Stimulated activated CD4-positive, alpha-beta T cell treated with anti-CD3 and anti-CD28 coated beads, TNF-alpha, amount 100 ng/mL, for 48 hours (primary cell): ENCODE measurements at places on chromosomes 1 and 21.

DNA sequence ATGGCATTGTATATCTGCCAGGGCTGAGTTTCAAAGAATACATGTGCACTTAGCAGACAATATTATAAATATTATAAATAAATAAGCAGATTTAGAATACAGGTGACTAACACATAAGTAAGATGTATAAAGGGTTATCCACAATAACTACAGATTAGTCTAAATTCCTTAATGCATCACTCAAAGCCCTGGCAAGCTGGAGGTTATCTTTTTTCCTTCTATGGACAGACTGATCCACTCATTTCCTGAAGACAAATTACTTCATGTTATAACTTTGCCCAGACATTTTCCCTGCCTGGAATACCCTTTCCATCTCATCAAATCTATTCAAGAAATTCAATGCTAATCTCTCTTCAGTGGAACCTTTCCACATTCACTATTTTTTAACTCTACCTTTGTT is 38.8 kb downstream of the LUZP1 start:
- no peak for DNase-seq

GRCh38 chr1:235883261-235883927 is 16.7 kb upstream of the LYST start:
- DNase-seq: no peak

GRCh38 chr1:176330782-176331181 is 123.7 kb upstream of the COP1 start:
- DNase-seq: no peak

DNA sequence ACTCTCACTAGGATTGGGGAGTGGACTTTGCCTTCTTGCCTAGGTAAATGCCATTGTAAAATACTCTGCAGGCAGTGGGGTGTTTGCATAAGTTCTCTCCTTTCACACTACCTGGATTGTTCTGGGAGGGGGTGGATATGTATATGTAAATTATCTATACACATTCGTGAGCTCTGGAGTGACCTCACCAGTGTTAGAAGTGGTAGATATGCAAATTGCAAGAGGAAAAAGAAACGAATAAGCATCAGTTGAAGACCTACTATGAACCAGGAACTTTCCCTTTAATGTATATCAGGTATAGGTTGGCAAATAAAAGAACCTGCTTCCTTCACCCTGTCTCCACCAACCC is 1.5 kb upstream of the ARHGEF11 start:
- DNase-seq: no peak

GRCh38 chr1:222392556-222392955 is 155.3 kb downstream of the HHIPL2 start:
- no peak for DNase-seq

DNA sequence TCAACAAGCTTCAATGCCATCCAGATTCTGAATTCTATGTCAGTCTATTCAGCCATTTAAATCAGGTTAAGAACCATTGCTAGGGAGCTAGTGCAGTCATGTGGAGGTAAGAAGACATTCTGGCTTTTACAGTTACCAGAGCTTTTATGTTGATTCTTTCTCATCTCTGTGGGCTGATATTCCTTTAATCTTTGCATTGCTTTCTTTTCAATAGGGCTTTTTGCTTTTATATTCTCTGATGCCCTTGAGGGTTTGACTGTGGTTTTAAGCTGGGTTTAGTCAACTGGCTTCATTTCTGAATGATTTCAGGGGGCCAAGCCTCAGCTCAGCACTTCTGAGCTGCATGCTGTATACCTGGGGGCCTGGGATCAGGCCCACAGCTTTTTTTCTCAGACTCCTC is 51.0 kb upstream of the GORAB start:
- no peak for DNase-seq

DNA sequence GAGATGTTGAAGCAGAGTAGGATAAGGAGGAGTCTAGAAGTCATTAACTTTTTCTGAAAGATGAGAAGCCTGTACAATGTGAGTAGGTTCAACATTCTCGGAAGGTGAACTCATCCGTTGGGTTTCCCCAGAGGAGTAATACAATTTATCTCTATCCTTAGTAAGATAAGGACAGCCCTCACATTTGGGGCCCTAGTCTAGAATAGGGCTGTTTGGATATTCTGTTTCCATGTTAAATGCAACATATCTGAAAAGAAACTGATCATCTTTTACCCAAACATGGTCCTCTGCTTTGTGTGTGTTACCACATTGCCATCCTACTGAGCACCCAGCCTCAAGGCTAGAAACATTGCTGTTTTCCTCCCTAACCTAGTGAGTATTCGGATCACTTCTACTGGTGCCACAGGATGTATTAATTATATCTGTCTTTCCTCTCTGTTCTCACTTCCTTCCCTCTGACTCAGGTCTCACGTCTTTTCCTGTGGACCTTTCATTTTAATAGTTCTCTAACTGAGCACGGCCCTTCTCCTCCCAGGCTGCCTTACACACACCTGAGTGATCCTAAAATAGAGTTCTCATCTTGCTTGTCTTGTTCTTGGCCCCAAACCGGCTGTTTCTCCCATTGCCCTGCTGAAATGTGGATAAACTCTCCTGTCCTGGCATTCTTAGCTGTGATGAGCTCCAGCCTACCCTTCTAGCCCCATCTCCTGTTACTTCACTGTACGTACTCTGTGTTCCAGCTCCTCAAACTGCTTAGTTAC is 91.7 kb downstream of the CDC14A start:
- DNase-seq: no peak

GRCh38 chr1:114015075-114015474 is 35.8 kb downstream of the OLFML3 start:
- DNase-seq: no peak

DNA sequence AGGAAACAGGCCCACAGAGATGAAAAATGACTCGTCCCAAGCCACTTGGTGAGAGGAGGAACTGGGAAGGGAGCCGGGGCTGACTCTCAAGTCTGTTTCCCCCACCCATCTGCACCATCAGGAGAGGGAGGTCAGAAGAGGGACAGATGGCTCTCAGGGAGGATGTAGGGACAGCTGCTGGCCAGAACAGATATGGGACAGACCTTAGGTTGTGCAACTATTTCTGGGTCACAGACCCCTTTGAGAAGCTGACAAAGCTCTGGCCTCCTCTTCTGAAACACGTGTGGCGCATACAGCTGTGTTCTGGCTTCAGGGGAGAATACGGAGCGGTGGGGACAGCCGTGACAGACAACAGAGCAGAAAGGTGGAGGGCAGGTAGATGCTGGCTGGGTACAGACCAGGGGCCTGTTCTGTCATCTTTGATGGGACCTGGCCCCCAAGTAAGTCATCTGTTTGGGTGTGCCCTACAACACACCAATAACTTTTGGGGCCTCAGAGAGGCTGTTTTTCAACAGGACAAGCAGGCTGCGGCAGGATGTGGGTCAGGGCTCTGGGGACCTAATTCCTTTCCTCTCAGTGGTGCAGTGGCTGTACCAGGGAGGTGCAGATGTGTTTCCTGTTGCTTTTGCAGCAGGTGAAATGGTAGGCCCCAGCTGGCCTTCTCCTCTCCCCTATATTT is 7.3 kb downstream of the SH3BGRL3 start:
- peak; percentile 59 for DNase-seq

- no peak for DNase-seq
Observed at GRCh38 chr1:4611563-4612341, 42.7 kb upstream of the AJAP1 start.

GRCh38 chr1:109357616-109358015 is 40.1 kb downstream of the SORT1 start:
- DNase-seq: no peak

DNA sequence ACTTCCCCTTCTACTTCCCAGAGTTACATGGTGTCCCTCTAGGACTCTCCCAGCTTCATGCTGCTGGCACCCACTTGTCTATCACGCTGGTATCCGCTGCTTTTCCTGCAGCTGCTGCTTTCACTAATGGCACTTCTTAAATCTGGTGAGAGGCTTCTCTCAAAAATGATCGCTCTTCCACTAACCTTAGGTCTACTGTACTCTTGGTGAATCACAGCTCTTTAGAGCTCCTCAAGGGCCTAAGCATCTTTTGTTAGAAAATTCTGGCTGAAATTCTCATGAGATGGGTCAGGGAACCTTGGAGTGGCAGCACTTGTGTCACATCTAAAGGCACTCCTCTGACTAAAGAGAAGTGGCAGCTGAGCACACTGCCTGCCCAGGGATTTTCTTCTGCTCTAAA is 32.1 kb downstream of the ZMYND12 start:
- no peak for DNase-seq

DNA sequence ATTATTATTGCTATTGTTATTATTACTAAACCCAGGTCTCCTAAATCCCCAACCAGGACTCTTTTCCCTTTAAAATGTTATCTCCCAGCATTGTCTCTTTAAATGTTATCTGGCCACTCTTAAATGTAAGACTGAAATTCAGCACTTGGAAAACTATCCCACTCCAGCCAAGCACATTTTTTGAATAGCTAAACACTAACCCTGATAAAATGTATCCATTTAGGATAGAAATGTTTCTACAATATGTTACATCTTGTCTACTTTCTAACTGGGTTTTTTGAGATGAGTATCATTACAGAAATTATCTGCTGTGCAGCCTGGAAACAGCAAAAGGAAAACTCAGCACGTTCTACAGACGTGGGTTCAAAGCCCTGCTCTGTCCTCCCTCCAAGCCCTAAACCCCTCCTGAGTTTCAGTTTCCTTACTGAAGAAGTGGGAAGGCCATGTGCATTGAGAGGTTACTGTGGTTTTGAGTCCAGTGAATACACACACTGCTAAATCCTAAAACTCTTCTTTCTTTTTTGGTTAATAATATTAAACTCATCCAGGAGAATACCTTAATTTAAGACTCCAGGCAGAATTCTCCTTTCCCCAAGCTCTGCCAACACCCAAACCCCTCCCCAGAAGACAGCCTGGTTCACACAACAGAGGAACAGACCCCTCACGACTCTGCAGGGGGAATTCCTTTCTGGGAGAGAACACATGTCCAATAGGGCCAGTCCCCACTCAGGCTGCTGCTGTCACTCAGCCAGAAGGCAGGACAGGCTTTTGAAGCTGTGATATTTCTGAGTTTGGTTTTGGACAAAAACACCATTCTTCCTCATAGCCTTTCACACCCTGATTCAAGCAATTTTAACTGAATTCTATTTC is 41.9 kb downstream of the HIVEP3 start:
- no peak for DNase-seq

- DNase-seq: no peak
Observed at GRCh38 chr1:23784846-23785245, 6.1 kb upstream of the LYPLA2 start.

- DNase-seq: no peak
Observed at GRCh38 chr1:101996825-101997465, at the start of gene OLFM3. Gene OLFM3 (minus strand): TSS chr1:101996926.

GRCh38 chr1:65425006-65425405 is 4.5 kb downstream of the LEPR start:
- no peak for DNase-seq

- DNase-seq: no peak
Observed at GRCh38 chr1:6599141-6599975, 3.3 kb downstream of the KLHL21 start.

GRCh38 chr1:11765661-11766428 is 3.9 kb downstream of the C1orf167 start:
- DNase-seq: no peak

GRCh38 chr1:165773324-165773965 is 4.8 kb upstream of the TMCO1 start:
- no peak for DNase-seq

DNA sequence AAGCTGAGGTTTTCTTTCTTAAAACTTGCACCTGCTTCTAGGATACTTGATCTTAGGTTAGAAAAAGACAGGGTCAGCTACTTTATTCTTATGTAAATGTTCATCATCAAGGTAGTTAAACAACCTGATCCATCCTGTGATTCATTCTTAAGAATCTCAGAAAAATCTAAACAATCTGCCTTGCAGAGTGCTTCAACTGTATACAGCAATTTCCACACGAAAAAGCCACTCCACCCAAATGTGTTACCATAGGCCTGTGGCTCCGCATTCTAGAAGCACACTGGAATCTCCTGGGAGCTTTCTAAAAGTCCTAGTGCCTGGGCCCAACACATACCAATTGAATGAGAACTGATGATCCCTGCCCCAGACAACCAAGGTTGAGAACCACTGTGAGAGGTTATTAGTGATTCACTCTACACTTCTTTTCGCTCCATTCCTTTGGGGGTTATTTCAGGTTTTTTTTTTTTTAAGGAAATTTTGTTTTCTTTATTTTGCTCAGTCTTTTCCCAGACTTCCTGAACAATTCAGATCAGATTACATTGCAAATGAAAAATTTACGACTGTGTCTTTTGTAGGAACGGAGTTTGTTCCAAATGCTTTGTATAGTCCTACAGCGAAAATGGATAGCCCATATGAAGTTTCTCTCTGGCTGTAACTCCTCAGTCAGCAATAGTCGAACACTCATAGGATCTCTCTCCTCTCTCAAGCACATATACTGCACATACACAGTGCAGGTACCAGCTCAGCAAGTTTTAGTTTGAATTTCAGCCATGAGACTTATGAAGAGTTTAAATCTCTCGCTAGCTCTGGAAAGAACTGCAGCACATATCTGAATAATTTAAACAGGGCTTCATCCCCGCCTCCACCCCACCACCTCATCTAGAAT is 16.1 kb downstream of the SMYD2 start:
- no peak for DNase-seq

DNA sequence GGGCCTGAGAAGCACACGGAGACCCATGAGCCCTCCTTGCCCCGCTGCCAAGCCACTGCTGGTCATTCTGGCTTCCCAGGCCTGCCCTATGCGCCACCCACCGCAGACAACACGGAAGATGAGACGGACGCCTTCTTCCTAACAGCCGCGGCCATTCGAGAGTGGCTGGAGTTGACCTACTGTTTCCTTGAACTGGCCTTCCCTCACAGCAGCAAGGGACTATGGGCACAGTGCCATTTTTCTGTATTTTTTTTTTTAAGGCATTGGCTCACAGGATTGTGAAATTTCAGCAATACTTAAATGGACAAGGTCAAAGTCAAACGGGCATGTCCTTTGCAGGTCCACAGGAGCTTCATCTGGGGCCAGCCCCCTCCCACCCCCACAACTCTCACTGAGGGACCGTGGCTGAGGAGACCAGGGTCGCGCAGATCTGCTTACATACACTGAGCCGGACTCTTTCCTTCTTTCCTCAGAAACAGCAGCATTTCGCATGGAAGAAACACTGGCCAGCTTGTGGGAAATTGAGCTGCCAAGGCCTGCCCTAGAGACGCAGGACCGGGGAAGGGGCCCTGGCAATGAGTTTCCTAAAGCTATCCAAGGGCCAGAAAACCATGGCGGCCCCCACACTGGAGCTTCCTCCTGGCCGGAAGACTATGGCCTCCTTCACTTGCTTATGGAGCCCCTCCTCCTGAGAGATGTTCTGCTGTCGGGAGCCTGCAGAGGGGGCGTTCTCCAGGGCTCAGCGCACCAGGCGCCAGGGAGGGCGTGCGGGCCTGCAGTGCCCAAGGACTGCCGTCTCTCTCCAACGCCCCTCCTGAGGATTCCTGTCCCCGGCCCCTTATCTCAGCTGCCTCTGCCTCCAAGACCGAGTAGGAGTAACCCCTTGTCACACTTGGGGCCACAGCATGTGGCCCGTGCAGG is 98.9 kb downstream of the PGBD5 start:
- no peak for DNase-seq

- no peak for DNase-seq
Observed at GRCh38 chr1:151849126-151849525, 4.4 kb downstream of the THEM5 start.
